Stimulated activated CD4-positive, alpha-beta T cell treated with anti-CD3 and anti-CD28 coated beads, Interleukin-4, amount 100 ng/mL, for 4 hours (primary cell): ENCODE measurements at places on chromosomes 7 and 10.

DNA sequence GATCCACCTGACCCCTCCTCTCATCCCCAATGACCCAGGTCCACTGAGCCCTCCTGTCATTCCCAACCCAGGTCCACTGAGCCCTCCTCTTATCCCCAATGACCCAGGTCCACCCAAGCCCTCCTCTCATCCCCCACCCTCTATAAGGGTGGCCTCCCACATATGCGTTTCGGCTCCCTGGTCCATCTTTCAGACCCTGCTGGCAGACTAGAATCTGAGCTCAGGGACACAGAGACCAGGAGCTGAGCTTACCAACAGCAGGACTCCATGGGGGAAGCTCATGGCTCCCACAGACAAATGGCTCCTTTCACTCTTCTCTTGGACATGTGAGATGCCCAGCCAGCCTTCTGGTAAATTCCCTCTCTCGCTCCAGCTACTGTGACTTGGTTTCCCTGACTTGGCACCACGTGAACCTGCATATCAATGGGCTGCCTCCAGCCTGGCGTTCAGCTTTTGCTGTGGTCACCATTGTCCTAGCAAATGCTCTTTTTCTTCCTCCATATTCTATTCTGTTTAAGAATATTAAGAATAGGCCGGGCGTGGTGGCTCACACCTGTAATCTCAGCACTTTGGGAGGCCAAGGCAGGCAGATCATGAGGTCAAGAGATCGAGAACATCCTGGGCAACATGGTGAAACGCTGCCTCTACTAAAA is 24.8 kb upstream of the INPP5A start:
- no peak for DNase-seq

DNA sequence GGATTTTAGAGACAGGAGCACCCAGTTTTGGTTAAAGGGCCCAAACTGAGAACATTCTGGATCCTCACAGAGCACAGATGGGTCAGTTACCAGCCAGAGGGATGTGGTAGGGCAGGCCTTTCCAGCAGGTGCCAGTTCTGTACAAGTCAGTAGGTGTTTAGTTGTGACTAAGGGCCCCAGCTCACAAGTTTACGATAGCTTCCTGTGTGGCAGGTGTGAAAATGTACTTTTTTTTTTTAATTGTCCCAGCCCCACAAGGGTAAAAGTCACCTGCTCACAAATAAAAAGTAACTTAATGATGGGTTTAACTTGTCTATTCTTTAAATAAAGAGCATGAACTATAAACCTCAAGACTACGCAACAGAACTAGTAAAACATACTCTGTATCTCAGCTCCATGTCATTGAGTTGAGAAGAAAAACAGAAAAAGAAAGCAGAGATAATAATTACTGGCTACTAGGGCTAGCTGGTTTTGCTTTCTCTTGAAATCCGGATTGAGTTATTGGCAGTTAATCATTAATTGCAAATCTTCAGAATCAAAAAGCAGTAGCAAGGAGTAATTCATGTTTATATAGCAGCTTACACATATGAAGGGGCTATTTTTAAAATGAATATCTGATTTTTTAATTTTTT is 15.4 kb downstream of the NFE2L3 start:
- no peak for DNase-seq

DNA sequence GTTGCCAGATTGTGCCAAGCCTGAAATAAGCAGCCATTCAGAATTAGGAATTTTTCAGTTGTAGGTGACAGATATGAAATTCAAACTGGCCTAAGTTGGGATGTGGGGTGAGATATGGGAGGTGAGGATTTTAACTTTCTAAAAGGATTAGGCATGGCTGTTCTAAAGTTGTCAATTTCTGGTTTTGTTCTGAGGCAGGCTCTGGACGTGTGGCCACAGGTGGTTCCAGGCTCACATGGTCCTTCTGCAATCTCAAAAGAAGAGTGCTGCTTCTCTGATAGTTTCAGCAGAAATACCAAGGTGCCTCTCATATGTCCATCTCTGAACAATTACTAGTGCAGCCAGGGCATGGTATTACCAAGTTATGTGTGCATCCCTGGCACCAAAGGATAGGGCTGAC is 21.4 kb downstream of the EFCAB10 start:
- DNase-seq, result no peak

- DNase-seq, result no peak
Observed at GRCh38 chr10:93272884-93273675, 199.4 kb downstream of the CYP26A1 start.

- DNase-seq, result no peak
Observed at GRCh38 chr7:107658467-107658866, 2.2 kb upstream of the SLC26A4 start.

GRCh38 chr7:36820527-36821170 is 96.4 kb upstream of the AOAH start:
- DNase-seq, result no peak

DNA sequence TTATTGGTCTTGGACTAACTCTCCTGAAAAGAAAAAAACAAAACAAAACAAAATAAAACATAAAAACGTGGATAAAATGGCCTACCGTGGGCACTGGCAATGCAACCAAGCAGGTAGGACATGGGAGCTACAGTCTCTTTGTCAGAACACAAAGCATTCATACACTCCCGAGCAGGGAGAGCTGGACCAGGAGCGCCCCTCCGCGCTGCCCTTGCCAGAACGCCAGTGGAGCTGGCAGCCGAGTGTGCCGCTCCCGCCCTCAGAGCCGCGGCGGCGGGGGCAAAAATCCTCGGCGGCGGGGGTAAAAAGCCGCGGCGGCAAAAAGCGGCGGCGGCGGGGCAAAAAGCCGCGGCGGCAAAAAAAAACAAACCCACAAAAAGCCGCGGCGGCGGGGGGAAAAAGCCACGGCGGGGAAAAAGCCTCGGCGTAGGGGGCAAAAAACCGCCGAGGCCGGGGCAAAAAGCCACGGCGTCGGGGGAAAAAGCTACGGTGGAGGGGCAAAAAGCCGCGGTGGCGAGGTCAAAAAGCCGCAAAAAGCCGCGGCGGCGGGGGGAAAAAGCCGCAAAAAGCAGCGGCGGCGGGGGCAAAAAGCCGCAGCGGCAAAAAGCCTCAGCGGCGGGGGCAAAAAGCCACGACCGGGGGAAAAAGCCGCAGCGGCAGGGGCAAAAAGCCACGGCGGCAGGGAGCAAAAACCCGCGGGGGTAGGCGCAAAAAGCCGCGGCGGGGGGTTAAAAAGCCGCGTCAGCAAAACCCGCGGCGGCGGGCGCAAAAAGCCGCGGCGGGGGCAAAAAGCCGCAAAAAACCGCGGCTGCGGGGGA is 418.1 kb downstream of the ZNF716 start:
- DNase-seq, result no peak

DNA sequence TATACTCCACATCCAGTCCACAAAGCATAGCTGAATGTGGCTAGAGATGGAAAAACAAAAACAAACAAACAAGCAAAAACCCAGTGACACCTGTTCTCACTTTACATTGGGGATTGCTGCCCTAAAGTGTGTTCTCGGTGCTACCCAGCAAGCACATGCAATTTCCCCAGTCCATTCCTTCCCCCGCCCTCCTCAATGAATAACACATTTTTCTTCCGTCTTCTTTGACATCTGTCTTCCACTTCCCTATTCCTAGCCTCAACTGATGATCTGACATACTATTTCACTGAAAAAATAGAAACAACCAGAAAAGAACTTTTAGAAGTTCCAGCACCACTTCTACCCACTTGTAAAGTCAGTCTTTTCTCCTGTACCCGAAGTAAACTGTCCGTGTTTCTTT is 147.1 kb downstream of the MALRD1 start:
- DNase-seq, result no peak

DNA sequence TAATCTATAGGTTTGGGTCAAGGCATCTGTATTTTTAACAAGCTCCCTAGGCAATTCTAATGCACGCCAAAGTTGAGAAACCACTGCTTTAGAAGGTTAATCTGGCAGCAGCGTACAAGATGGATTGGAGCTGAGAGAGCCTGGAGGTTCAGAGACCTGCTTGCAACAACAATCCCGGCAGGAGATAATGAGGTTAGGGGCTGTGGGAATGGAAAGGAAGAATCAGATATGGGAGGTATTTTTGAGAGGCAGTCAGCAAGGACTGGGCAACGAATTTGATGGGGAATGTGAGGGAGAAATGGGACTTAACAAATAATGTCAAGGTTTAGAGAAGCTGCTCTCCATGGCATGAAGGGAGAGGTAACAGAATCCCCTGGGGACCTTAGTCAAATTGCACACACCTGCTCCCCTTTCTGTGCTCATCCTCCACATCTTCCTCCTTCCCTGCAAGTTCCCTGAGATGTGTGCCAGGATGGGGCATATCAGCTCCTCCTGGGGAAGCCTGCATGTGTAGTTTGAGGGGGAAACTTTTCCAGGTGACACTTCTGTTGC is 731.0 kb upstream of the GALNT17 start:
- DNase-seq, result no peak

DNA sequence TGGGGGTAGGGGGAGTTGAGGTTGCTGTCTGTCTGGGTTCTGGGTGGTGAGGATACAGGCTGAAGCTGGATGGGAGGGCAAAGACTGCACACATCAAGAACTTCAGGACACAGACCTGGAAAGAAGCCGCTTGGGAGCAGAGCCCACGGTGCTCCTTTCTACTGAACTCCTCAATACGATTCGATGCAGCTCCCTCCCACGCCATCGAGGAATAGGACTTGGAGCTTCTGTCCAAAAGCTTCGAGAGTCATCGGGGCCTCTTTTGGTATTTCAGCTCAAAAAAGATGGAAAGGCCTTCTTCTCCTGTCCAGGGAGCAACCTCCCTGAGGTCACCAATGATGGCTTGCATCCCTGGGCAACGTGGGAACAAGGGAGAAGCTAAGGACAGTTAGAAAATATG is 407.1 kb upstream of the MGMT start:
- no peak for DNase-seq

DNA sequence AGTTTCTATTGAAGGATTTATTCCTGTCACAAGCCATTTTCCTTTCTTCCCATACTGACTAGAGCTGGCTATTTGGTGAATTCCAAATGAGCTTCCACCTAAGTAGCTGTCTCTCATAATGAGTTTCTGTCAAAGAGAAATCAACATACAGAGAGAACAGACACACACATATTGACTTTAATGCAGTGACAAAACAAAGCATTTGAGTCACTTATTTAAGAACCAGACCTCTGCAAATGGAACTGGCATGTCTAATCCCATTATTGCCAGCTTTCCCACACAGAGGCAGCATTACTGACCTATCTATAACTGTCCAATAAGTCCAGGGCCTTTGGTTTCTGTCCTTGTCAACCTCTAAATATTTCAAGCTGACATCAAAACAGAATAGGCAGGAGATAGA is 179.3 kb upstream of the CSTF2T start:
- no peak for DNase-seq

DNA sequence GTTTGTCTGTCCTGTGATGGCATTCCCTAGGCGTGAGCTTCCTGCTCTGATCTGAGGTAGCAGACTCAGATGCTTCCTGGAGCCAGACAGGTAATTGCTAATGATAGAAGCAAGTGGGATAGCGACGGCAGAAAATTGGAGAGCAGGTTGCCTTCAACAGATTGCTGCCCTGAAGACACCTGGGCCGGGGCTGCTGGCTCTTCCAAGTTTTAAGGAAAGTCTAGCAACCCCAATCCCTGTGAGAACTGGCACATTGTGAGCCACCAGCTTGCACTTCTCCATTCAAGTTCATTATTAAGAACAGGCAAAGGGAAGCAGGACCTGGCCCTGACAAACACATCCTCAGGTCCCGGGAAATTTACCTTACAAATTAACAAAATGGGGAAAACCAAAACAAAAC is 50.8 kb downstream of the ITPRID1 start:
- DNase-seq, result no peak

- DNase-seq, result no peak
Observed at GRCh38 chr10:4834898-4835405, 8.9 kb downstream of the AKR1E2 start.

- no peak for DNase-seq
Observed at GRCh38 chr10:43125274-43125845, 12.9 kb upstream of the CSGALNACT2 start.

DNA sequence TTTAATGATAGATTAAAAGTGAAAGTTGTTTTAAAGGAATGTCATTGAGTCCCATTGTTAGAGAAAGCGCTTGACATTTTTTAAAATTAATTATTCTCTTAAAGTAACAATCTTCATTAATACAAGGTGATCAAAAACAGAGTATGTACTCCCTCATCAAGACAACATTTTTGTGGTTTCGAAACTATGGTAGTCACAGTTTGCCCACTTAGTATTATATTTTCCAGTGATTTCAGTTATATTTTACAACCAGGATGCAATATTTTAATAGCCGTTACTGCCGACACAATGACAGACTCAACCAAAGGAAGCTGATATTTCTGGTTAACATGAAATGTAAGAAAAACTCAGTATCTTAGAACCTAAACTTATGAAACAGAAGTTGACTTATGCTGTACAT is 31.3 kb downstream of the MKX start:
- no peak for DNase-seq

GRCh38 chr10:13072339-13072738 is 27.6 kb upstream of the OPTN start:
- no peak for DNase-seq

DNA sequence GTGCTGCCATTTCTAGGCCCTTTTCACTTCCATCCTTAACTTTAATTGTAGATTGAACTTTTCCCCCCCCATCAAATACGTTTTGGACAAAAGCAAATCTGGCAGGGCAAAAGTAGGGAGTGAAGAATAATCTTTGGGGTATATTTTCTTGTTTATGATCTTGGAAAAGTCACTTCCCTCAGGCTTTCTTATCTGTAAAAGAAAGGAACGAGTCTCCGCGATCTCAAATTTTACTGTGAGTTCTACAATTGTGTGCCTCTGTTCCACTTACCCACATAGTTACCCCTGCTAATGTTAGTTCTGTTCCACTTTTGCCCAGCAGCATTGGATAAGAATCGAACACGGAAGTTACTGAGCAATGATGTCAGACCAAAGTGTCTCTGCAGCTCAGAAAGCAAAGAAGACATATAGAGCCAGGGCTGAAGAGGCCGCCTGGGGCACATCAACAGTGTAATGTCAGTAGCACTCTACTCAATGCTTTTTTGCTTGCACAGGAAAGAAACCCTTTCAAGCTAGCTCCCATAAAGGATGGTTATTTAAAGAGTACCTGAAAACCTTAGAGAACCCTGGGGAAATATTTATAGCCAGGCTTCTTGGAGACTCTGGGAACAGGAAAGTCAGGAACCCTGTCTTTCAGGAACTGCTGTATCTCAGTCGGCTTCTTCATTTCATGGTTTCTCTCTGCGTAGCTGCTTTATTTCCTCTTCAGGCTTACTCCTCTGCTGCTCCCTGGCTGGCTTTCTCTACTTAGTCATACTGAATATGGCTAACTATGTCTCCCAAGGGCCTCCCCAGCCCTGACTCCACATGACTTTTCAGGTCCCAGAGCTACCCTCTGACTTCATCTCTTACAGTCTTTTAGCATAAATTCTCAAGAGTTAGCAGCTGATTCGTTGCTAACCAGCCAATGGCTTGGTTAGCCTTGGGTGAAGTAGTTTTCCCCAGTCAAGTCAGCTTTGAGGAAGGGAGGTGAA is 123.7 kb upstream of the FAM3C start:
- no peak for DNase-seq

GRCh38 chr10:121324678-121325213 is 273.5 kb downstream of the FGFR2 start:
- DNase-seq, result no peak

GRCh38 chr7:8638076-8638475 is 204.7 kb downstream of the NXPH1 start:
- DNase-seq, result no peak
